Stimulated activated CD4-positive, alpha-beta T cell treated with anti-CD3 and anti-CD28 coated beads, Interleukin-1b, Interleukin-23, amount 100 ng/mL, for 4 hours (primary cell): ENCODE measurements at places on chromosomes 3 and 15.

DNA sequence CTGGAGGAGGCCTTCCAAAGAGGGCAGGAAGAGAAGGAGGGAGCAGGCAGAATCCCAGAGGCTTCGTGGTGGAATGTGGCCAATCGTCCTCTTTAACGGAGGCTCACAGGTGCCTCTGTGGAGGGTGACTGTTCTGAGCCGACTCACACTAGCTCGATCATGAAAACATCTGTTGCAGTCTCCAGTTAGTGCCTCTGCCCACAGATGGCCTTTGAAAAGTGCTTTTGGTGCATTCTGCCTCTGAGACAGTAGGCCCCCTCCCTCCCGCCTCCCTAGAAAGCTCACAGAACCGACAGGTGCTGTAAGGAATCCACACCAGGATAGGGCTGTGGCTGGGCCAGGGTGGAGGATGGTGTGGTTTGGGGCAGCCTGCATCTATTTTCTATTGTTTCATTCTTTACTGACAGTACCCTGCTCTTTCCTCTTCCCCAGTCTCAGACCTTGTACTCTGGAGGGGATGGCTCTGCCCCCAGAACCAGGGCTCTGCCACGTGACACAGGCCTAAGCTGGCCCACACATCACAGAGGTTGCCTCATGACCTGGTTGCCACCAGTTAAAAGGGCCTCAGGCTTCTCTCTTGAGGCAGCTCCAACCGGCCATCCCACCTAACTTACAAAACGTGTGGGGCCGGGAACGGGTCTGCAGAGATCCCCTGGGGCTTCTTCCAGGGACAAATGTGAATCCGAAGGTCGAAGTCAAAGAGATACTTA is 27.2 kb upstream of the PIGZ start:
- DNase-seq = no peak

GRCh38 chr3:10925436-10926255 is 66.9 kb upstream of the SLC6A1 start:
- no peak for DNase-seq

GRCh38 chr3:140832883-140833282 is 108.8 kb upstream of the SLC25A36 start:
- no peak for DNase-seq

GRCh38 chr3:13501521-13501920 is 21.4 kb downstream of the HDAC11 start:
- no peak for DNase-seq

- DNase-seq = no peak
Observed at GRCh38 chr15:47398594-47398993, 318.7 kb upstream of the SEMA6D start.

GRCh38 chr3:184092199-184092598 is 4.7 kb upstream of the HTR3E start:
- DNase-seq = no peak

DNA sequence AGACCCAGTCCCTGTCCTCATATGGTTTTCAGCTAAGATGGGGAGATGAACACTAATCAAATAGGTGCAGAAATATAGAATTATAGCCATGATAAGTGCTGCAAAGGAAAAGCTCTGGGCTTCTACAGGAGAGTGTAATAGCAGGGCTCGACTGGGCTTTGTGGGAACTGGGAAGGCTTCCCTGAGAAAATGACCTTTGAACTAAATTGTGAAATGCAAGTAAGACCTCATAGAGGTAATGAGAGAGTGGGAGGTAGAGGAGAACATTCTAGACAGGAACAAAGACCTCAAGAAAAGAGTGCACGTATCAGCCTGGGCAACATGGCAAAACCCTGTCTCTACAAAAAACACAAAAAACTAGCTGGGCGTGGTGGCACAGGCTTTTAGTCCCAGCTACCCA is 231.6 kb downstream of the ABHD5 start:
- DNase-seq = no peak

GRCh38 chr3:14412831-14413380 is 10.5 kb downstream of the SLC6A6 start:
- DNase-seq = no peak

DNA sequence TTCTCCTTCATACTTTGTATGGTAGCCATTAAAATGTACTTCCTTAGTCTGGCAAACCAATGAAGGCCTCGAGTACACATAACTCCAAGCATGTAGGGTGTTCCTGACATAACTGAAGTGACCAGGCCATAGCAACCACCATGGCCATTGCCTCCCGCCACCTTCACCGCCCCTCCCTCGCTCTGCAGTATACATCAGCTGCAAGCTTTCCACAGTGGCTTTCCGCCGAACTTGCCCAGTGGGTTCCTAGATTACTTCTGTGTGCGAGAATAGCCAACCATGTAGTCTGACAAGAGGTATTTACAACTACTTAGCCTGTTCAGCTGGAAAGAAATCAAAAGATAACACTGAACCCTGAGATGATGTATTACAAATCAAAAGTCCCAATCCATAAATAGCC is 3.4 kb upstream of the CTNNB1 start:
- DNase-seq = no peak

GRCh38 chr3:48086705-48087104 is 70.5 kb upstream of the MAP4 start:
- DNase-seq = no peak
